ENCODE measurements at places on chromosomes 3 and 15.

DNA sequence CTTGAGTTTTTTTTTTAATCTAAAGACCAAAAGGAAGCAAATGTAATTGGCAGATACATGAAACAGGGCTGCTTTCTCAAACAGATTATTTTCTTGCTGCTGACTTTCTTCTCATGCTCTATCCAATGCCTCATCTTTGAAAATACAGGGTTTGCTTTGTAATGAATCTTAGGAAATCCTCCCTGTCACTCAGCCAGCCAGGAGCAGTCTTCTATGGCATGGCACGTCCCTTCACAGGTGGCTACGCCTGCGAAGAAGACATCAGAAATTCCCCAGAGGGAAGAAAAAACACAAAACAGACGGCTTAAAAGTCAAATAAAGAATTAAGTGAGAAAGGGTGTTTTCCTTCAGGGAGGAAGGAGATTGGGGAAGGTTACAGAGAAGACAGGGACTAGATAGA lies 242.5 kb downstream of the IGSF11 start:
- DNase-seq, result no peak

DNA sequence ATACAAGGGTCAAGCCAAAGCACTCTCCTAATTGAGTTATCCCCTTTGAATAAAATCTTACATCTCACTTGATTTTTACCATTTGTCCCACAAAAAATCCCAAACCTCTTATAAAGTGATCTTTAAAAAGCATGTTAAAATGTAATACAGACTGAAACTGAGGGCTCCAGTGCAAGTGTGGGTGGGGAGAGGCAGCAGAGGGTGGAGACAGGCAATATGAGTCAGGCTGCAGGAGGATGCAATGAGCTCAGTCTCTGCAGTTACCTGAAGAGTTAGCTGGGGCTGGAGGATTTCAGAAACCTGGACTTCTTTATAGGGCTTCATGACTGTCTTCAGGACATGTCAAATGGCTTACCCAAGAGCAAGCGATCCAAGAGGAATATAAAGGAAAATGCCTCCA lies 14.2 kb upstream of the COLQ start:
- DNase-seq, result peak; percentile 69

- no peak for DNase-seq
Observed at GRCh38 chr3:67876261-67876660, 221.8 kb upstream of the SUCLG2 start.

DNA sequence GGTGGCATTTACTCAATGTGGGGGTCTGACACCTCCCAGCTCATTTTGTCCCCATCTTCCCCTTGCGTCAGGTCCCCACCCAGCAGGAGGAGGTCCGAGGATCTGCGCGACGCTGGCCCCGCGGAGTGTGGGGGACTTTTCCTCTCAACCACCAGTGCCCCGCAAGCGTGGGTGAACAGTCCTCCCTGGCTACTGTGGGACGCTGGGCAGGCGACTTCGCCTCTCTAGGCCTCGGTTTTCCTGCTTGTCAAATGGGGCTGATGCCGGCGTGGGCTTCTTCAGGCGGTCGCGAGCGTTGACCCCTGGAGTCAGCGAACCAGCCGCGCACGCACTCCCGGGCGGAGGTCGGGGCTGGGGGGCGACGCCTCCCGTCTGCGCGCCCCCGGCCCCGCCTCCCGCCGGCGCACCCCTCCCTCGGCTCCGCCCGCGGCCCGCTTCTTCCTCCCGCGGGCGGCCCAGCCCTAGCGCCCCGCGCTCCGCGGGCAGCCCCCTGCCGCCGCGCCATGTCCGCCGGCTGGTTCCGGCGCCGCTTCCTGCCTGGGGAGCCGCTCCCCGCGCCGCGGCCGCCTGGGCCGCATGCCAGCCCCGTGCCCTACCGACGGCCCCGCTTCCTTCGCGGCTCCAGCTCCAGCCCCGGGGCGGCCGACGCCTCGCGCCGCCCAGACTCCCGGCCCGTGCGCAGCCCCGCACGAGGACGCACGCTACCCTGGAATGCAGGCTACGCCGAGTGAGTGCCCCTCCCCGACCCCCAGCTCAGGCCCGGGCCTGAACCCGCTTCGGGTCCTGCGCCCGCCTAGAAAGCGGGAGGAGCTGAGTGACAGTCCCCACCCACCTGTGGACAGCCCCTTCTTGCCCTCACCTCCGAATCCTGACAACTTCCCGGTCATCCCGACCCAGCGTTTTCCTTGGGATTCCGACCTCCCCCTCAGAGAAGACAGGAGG lies at the start of gene PPM1M:
PPM1M (plus strand) TSS at position 438 of the 942 bp plus-strand sequence; CDS start at position 504, 66 bp downstream.
- DNase-seq, result peak; percentile 65

DNA sequence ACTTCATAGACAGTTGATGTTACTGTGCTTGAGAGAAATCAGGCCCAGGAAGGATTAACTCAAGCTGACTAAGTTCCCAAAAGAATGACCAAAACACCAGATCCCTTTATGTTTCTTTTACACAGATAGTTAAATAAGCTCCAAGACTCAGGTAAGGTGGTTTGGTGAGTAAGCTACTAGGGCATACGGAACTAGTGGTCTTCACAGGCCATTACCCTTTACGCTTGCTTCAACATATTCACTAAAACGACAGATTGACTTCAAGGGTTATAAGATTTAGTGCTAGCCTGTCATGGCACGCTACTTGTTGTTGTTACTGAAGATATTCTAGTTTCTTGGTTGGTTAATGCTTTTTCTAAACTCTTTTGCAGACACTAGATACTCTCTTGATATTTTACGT lies 369.3 kb downstream of the LPP start:
- DNase-seq, result no peak

GRCh38 chr15:38618242-38618955 lies 53.8 kb upstream of the RASGRP1 start:
- no peak for DNase-seq

DNA sequence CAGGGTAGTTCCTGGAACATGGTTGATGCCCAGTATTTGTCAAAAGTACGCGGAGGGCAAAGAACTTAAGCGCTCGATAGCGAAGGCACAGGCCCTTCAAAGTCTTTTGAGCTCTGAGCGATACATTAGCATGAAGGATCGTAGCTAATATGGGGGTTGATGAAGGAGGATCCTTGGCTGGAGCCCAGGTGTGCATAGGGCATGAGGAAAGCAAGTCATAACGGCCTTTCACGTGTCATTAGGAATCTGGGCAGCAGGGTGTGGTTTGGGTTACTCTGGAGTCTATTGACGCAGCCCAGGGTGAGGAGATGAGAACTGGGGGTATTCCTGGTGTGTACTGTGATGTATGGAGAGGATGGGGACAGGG lies 31.7 kb downstream of the SPINK8 start:
- DNase-seq, result peak; percentile 44

DNA sequence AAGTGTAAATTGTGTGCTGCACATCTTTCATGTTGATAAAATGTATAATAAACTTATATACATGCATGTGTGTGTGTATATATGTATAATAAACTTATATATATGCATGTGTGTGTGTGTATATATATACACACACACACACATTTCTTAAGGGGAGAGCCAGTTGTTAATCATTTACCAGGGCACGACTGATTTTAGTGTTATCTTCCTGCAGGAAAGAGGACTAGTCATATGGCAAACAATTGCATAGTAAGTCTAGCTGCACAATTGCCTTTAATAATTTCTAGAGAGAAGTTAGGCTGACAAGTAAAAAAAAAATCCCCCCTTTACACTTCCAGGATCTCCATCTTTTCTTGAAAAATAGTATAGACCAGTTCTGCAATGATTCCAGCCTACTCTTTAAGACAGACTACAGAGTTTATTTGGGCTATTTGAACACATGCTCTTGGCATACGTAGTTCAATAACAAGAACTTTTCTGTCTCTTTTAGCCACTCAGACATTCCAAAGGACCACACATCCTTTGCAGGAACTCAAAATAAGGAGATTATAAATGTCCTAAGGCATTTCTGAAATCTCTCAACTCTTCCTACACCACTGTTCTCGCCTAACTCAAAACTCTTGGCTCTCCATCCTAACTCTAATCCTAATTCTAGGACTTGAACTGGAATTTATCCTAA lies 163.6 kb upstream of the SETMAR start:
- no peak for DNase-seq

- peak; percentile 6 for DNase-seq
Observed at GRCh38 chr15:100879464-100880138, at the start of gene ALDH1A3. ALDH1A3 (plus strand) TSS chr15:100879831; CDS start chr15:100879908, 77 bp downstream.

GRCh38 chr3:36496684-36497633 lies 116.7 kb downstream of the STAC start:
- no peak for DNase-seq

GRCh38 chr3:55746808-55747413 lies 259.8 kb upstream of the WNT5A start:
- DNase-seq, result no peak

DNA sequence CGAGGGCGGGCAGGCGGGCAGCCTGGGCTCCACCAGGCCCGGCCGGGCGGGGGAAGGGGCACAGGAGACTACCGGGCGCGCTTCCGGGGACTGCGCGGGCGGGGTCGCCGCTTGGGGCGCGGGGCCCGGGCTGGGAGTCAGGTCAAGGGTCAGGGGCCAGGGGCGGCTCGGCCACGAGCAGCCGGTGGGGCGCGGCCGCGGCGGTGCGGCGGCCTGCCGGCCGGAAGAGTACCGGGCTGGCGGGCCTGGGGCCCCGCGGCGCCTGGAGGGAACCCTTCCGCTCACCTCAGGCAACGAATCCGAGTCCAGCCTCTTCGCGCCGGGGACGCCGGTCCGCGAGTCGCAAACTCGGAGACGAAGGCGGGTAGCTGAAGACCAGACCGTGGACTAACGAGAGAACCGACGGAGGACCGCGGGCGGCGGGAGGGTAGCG lies 225 bp downstream of the RHOA start:
- peak; percentile 63 for DNase-seq

DNA sequence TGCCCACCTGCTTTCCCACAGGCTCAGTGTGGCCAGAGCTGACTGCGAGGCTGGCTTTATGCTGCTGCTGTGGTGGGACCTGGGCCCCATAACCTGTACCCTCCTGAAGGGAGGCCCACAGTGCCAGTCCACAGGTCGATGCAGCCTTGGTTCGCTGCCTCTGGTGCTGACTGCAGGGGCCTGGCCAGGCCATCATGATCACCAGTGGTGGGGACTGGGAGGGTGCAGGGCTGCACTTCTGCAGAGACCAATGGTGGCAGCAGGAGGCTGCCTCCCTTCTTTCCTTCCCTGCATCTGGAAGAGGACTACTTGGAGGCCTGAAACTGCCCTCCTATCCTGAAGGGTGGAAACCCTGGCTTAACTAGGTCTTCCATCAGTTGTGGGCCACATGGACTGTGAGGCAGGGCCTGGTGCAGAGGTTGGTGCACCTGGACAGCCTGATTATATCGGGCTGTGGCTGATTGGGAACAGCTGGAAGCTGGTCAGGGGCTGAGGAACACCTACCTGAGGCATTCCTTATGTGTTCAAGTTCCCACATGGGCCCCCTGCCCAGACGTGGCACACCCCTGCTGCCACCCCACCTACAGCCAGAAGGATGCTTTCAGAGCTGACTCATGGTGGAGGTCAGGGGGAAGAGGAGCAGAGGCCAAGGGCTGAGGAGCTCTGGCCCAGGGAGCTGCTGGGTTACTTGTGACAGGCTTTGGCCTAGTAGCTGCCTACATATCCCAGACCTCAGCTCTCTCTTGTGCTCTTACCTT lies 29.8 kb downstream of the POMGNT2 start:
- no peak for DNase-seq

DNA sequence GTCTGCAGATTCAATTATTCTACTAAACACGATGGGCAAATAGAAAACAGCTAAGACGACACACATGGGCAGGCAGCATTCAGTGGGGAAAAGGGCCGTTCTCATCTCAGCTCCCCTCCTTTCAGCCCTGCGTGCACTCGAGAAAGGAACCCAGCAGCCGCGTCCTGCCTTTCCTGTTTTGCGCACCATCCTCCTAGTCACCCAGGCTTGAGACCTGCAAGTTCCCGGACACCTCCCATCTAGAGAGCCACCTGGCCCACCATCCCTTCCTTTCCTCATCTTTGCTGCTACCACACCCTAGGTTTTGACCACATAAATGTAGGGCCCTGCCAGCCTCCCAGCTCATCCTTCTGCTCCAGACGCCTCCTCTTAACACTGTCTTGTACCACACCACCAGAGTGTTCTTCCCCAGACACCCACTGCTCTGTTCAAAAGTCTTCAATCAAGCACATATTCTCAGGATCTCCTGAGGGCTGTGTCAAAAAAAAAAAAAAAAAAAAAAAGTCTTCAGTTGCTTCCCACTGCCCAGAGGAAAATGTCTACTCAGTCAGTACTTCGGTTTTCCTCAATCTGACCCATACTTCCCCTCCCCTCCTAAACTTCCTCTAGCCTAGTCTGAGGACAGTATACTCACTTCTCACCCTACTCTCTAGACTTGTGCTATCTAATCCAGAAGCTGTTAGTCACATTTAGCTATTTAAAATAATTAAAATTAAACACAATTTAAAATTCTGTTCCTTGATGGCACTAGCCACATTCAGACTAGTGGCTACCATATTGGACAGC lies 182.0 kb downstream of the STT3B start:
- no peak for DNase-seq

GRCh38 chr15:28103831-28104230 lies 4.7 kb upstream of the OCA2 start:
- no peak for DNase-seq

DNA sequence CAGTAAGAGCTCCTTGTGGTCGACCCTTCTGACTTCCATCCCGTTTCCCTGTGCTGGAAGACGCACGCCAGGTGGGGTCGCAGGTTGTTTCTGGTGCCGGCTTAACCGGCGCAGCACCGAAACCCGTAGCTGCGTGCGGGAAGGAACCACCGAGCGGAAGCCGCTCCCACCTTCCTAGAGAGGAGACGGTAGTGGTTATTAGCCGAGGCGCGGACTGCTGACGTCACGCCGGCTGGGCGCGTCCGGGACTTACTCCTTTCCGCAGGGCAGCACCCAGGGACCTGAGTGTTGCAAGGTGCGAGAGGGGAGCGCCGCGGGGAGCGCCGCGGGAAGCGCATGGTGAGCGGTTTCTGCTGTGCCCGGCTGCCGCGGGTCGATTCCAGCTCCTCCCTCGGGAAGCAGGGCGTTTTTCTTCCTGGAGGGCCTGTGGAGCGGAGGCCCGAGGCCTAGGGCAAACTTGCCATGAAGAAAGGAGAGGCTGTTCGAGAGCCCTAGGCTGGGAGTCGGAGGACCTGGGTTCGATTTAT lies at the start of gene ZNF501:
ZNF501 (plus strand) TSS at position 252 of the 527 bp plus-strand sequence. CDS start 4,787 bp downstream, outside the sequence.
- peak; percentile 71 for DNase-seq

DNA sequence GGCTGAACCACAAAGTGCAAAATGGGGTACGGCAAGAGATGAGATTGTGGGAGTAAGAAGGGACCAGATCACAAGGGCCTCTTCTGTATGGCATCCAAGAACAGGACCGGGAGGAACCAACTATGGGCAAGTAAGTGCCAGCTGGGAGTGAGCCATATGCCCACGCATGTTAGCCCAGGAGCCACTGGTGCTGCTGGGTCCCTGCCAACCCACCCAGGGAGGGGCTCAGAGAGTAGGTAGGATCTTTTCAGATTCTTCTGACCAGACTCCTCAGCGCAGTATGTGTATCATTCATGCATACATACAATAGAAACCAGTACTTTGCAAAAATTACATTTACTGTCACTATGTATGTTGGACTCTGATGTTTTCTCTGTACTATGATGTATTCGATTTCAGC lies 54.0 kb downstream of the RAB11A start:
- no peak for DNase-seq

Measured in activated CD4-positive, alpha-beta T cell treated with anti-CD3 and anti-CD28 coated beads, Interleukin-10, Interleukin-2, amounts not matched to agents 100 ng/mL and 50 ng/mL, durations not matched to agents 16 hours and 8 hours (primary cell).